ENCODE measurements at places on chromosomes 12 and 14.
A peak's percentile ranks its signal among the peaks of the same experiment; 100 is the strongest.

DNA sequence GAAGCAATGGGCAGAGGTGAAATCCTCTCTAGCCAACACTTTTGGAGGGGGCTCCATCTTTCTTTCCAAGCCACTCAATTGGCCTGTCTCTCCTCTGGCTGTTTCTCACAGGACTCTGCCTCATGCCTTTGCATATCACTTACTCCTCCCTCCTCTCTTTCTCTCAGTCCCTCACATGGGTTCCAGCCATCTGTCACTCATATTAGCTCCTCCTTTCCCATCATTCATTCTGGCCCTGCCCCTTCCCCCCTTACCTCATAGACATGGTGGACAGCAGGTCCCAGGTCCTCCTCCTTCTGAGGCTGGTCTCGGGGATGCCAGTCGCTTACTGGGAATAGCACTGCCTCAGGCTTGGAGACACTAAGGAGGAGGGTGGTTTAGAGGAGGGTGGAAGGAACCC is 16.6 kb upstream of the ZNF385A start:
- peaks cover 8% of the 10 kb centered on the region for H3K4me1 ChIP-seq
- H3K27ac ChIP-seq, result no peak overlapping the region
- no peaks in the 10 kb centered on the region for H3K27me3 ChIP-seq
- DNase-seq, result no peak
- H3K36me3 ChIP-seq, result peaks cover 100% of the 10 kb centered on the region

- no peaks in the 10 kb centered on the region for H3K4me1 ChIP-seq
- no peak overlapping the region for H3K4me3 ChIP-seq
- H3K27me3 ChIP-seq, result no peaks in the 10 kb centered on the region
- H3K27ac ChIP-seq, result no peak overlapping the region
- DNase-seq, result no peak
Measured at GRCh38 chr12:98819821-98820404, 174.8 kb downstream of the APAF1 start.

GRCh38 chr12:116274551-116275375 is 2.7 kb downstream of the MED13L start:
- no peaks in the 10 kb centered on the region for H3K36me3 ChIP-seq
- peaks cover 40% of the 10 kb centered on the region for H3K4me1 ChIP-seq
- no peak overlapping the region for H3K27ac ChIP-seq
- DNase-seq, result no peak
- no peaks in the 10 kb centered on the region for H3K27me3 ChIP-seq
- no peak overlapping the region for H3K4me3 ChIP-seq

GRCh38 chr12:126607867-126608266 is 1542.6 kb downstream of the AACS start:
- H3K36me3 ChIP-seq, result no peaks in the 10 kb centered on the region
- DNase-seq, result no peak
- H3K27ac ChIP-seq, result no peak overlapping the region
- no peak overlapping the region for H3K4me3 ChIP-seq

DNA sequence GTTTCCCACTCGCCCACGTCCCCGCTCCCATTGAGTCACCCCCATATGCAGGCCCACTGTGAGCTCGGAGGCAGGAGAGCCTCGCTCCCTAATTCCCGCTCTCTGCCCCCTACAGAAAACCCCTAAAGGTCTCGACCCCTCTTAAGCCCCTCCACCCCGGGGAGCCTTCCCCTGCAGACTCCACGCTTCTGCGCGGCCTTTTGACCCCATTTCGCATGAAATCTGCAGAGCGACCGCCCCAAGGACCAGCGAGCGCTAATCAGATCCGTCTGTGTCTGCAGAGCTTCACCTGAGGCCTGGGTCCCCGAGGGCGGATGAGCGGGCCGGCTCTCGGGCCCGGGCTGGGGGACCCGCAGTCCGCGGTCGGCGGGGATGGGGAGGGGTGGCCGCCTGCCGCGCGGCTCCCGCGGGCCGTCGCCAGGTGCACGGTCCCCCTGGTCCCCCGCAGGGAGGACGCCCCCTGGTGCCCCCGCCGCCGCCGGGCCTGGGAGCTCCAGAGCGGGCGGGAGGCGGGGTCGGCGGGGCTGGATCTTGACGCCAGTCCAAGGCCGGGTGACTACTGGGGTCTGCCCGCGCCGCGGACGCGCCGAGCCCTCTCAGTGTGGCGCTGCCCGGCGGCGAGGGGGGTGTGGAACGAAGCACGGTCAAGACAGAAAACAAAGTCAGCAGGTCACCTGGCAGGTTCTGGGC is 10.1 kb downstream of the BMP4 start:
- no peaks in the 10 kb centered on the region for H3K36me3 ChIP-seq
- H3K27ac ChIP-seq, result no peak overlapping the region
- DNase-seq, result no peak
- H3K4me1 ChIP-seq, result no peaks in the 10 kb centered on the region

DNA sequence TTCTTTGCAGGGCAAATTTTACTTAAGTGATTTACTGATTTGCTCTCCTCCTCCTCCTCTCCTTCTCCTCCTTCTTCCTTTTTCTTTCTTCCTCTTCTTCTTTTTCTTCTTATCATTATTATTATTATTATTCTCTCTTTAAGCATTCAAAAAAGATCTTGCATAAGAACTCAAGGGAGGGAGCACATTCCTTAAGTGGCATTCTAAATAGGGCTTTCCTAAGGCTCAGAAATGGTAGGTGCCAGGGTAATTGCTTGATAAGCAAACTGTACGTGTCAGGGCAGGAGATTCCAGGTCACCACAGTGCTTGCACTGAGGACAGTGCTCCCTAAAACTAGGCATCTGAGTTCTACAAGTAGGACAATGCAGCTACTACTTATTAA is 92.4 kb downstream of the SPTSSA start:
- H3K36me3 ChIP-seq, result no peaks in the 10 kb centered on the region
- no peaks in the 10 kb centered on the region for H3K4me1 ChIP-seq
- no peak overlapping the region for H3K4me3 ChIP-seq
- H3K27ac ChIP-seq, result no peak overlapping the region
- H3K27me3 ChIP-seq, result no peaks in the 10 kb centered on the region

DNA sequence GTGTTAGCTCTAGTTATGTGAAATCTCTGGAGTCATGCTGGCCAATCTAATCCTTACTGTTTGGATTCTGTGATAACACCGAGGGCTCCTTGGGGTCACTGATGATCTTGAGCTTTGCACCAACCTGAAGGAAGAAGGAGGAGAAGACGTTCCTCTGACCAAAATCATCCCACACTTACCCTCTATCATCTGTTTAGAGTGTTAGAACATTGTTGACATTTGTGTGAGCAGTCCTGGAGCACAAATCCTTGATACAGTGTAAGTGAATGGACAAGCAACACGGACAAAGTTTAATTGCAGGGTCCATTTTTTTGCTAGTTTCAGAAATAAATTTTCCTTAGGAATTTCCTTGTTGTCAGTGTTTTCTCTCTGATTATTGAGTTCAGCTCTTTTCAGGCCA is 181.7 kb downstream of the AKAP6 start:
- no peaks in the 10 kb centered on the region for H3K36me3 ChIP-seq
- H3K4me3 ChIP-seq, result no peak overlapping the region
- DNase-seq, result no peak
- H3K27me3 ChIP-seq, result no peaks in the 10 kb centered on the region

- peaks cover 5% of the 10 kb centered on the region for H3K27me3 ChIP-seq
- no peaks in the 10 kb centered on the region for H3K4me1 ChIP-seq
- no peak overlapping the region for H3K27ac ChIP-seq
- no peak for DNase-seq
Measured at GRCh38 chr14:97198813-97199212, 401.6 kb downstream of the VRK1 start.

GRCh38 chr14:73176685-73177084 is 40.4 kb downstream of the PSEN1 start:
- H3K27me3 ChIP-seq, result no peaks in the 10 kb centered on the region
- no peak overlapping the region for H3K4me3 ChIP-seq
- no peak overlapping the region for H3K27ac ChIP-seq
- H3K36me3 ChIP-seq, result peaks cover 78% of the 10 kb centered on the region
- no peak for DNase-seq

DNA sequence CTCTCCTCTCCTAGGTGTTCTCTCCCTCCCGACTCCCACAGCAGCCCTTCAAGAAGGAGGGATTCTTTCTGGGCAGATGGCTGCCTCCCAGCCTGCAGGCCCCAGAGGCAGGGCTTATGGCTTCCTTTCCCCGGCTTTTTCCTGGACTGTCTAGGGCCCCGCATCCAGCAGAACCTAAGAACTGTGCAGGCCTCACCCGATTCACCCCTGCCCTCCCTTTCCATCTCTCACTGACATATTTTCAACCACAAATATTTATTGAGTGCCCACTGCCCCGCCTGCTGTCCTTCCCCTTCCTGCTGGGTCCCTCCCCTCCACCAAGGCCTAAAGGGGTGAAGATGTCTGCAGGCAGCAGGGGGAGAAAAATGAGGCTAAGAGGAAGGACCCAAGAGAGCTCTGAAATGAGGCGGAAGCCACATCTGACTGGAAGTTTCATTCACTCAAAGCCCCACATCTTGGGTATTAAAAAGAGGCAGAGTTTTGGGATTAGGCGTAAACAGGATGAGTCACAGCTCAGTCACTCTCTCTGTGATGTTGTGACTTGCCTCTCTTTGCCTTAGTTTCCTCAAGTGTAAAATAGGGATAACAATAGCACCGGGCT is 2.9 kb downstream of the SCNN1A start:
- H3K4me1 ChIP-seq, result peaks cover 19% of the 10 kb centered on the region
- peak overlapping the region; percentile 32 for H3K27ac ChIP-seq
- H3K4me3 ChIP-seq, result no peak overlapping the region
- no peak for DNase-seq
- H3K27me3 ChIP-seq, result no peaks in the 10 kb centered on the region

DNA sequence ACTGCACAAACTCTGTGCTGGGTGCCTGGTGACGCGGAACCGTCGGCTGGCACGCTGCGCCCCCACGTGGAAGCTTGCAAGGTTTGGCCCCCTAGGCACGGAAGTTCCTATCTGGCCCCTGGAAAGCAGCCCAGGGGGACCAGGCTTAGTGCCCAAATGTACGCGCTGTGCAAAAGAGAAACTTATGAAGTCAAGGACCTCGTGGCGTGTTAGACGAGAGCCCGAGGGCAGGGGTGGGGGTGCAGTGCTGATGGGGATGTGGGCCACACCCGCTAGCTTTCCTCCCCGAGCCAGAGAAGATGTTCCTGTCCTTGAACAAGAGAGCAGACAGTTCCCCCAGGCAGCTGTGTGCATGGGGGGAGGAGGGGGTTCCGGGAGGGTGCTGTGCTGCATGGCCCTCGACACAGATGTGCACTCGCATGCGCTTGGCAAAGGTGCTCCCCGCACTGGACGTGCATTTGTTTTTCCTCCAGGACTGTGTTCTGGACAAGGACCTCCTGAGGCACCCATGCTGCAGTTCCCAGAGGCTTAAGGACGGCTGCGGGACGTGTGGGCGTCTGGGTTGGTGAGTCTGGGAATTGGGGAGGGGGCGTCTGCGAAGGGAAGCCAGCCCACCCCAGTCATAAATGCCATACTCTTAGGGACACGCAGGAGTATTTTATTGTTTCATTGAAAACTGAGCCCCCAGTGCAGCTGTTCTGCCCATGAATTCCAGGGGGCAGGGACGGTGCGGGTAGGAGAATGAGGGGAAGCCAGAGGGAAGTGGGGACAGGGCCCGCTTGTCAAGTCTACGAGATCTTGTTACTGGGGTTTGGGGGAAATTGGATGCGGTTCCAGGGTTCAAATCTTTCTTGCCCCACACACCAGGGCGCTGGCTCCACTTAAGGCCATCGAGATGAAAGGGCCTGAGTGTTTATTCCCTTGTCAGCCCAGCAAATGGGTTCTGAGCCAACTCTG is 80.0 kb downstream of the NTF3 start:
- H3K4me3 ChIP-seq, result no peak overlapping the region
- H3K27ac ChIP-seq, result no peak overlapping the region
- DNase-seq, result peak; percentile 35
- H3K36me3 ChIP-seq, result no peaks in the 10 kb centered on the region

DNA sequence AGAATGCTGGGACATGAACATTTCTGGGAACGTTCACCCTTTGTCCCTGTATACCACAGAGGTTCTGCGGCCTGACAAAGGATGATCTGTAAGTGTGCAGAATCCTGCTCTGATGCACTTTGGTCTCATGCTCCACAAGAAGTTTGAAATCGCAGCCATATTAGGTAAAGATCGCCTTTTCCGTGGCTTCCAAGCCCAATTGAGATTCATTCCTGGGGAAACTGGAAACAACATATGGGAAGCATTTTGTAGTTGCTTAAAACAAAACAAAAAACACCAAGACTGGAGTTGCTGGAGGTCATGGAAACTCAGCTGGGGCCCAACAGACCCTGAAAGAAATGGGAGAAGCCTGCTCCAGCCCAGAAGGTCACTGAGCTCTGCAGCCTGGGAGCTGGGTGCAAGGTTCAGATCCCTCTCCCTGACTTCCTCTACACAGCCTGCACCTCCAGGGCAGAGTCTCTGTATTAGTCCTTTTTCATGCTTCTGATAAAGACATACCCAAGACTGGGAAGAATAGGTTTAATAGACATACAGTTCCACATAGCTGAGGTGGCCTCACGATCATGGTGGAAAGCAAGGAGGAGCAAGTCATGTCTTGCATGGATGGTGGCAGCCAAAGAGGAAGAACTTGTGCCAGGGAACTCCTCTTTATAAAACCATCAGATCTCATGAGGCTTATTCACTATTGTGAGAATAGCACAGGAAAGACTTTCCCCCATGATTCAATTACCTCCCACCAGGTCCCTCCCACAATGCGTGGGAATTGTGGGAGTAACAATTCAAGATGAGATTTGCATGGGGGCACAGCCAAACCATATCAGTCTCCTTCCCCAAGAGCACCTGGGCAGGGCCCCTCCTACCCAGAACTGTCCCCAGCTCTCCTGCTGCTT is 60.8 kb upstream of the CHGA start:
- no peaks in the 10 kb centered on the region for H3K27me3 ChIP-seq
- no peaks in the 10 kb centered on the region for H3K36me3 ChIP-seq
- H3K27ac ChIP-seq, result no peak overlapping the region
- no peaks in the 10 kb centered on the region for H3K4me1 ChIP-seq
- DNase-seq, result no peak
- no peak overlapping the region for H3K4me3 ChIP-seq

Data from heart left ventricle (tissue), 16 donors.